Foreskin fibroblast (primary cell): ENCODE measurements at places on chromosomes 3 and 15.

- peak; percentile 57 for DNase-seq
Measured at GRCh38 chr3:50138266-50139200, 16.6 kb upstream of the SEMA3F start.

DNA sequence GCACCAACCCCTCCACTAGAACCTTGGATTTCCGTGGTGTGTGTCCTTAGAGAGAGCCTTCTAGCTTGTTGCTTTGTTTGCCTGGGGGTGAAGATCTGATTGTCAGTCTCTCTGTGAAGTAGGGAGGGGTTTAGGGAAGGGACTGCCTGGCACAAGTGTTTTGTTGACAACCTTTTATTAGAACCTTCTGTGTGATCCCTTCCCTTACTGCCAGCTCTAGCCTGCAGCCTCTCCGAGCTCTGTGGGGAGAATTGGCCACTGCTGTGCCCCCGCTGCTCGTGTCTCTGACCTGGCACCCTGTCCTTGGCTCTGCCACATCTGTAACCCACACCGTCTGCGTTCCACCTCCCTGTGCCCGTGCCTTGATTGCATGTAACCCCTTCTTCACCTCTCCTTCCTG lies 30.9 kb upstream of the PCSK6 start:
- no peak for DNase-seq

GRCh38 chr3:141227752-141228151 lies 3.9 kb upstream of the PXYLP1 start:
- peak; percentile 36 for DNase-seq

DNA sequence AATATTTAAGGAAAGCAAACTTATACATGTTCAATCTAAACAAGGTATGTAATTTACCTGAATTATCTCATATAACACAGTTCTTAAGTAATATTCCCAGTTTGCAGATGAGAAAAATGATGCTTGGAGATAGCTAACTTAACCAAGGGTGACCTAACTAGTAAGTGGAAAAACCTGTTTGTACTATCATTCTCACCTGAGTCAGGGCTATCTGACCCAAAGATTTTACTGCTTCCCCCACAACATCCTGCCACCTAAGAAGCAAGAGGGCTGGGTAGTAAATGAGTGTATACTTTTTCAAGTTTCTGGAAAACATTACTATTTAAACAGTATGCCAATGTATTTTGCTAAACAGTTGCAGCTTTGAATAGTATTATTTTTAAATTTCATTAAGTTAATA lies 10.6 kb downstream of the TP63 start:
- no peak for DNase-seq

DNA sequence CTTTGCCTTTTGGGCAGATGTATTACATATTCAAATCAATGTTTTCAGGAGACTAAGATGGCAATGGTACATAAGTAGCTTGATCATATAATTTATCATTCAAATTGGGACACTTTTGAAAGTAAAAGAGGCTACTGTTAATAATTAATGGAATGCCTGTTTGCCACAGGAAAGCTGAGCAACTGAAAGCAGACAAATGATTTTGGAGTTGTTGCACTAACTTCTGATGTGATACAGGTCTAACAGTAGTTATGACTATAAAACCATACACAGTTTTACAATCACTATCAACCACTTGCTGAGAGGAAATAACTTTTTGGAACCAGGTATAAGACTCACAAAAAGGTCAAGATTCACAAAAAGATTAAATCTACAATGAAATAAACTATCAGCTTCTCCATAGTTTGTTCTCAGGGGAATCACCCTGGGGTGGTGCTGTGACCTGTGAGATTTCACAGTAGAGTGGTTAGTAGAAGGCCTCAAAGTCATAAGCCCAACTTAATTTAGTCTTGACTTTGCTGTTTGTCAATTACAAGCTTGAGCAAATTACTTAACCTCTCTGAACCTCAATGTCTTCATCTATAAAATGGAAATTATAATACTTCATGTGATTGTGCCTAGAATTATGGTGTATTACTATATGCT lies 42.7 kb downstream of the HHLA2 start:
- no peak for DNase-seq

GRCh38 chr15:67093504-67093862 lies 28.1 kb downstream of the SMAD3 start:
- DNase-seq: no peak

DNA sequence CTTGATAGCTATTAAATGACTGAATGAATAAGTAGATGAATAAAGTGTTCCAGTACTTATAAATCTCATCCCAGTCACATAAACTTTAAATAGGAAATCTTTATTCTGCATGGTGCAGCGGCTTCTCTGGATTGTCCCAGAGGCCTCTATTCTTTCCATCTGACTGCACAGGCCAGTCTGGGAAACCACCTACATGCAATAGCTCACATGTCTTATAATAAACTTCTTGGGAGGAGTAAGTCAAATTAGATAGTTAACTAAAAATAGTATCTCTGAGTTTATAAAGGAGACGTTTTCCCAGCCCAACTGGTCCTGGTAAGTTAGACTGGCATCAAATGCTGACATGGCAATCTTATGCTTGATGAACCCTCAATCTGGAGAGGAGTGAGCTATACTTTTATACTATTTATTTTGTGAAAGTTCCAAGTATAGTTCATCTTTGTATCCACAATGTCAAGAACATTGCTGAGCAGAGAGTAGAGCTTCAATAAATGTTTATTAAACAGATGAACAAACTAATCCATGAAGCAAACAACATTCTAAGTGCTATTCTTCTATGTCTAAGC lies 417.6 kb downstream of the TIGIT start:
- DNase-seq: no peak

- no peak for DNase-seq
Measured at GRCh38 chr15:62136911-62137865, 27.9 kb downstream of the C2CD4B start.

- DNase-seq: no peak
Measured at GRCh38 chr3:6578526-6578925, 282.4 kb upstream of the GRM7 start.

GRCh38 chr15:73879426-73879825 lies 6.1 kb downstream of the TBC1D21 start:
- no peak for DNase-seq

GRCh38 chr3:32224016-32224516 lies 14.4 kb upstream of the CMTM8 start:
- DNase-seq: no peak

GRCh38 chr15:56913670-56914069 lies 4.8 kb upstream of the TCF12 start:
- DNase-seq: no peak
